ENCODE measurements at places on chromosomes 2 and 18.
A peak's percentile ranks its signal among the peaks of the same experiment; 100 is the strongest.

DNA sequence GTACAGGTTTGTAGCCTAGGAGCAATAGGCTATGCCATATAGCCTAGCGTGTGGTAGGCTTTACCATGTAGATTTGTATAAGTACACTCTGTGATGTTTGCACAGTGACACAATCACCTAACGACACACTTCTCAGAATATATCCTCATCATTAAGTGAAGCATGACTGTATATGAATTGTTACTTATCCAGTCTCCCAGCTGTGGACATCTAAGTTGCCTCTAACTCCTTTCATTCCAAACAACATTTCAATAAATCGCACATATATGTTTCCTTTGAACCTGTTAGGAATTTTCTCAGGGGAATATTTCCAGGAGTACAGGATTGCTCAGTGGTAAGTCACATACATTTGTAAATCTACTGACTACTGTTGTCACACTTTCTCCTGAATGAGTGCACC is 90.0 kb downstream of the ARHGAP15 start:
- no peaks in the 10 kb centered on the region for H3K27me3 ChIP-seq
- H3K27ac ChIP-seq: no peak overlapping the region
- no peak overlapping the region for H3K4me3 ChIP-seq
- H3K36me3 ChIP-seq: no peaks in the 10 kb centered on the region

GRCh38 chr2:122007577-122007976 is 252.1 kb downstream of the TSN start:
- DNase-seq: no peak
- H3K36me3 ChIP-seq: no peaks in the 10 kb centered on the region
- H3K4me3 ChIP-seq: no peak overlapping the region
- H3K4me1 ChIP-seq: no peaks in the 10 kb centered on the region

- H3K36me3 ChIP-seq: no peaks in the 10 kb centered on the region
- no peak for DNase-seq
- no peak overlapping the region for H3K27ac ChIP-seq
- no peaks in the 10 kb centered on the region for H3K4me1 ChIP-seq
- no peak overlapping the region for H3K4me3 ChIP-seq
- H3K27me3 ChIP-seq: peaks cover 10% of the 10 kb centered on the region
These were observed 535.4 kb upstream of the RAB6C start for GRCh38 chr2:129443865-129444739.

DNA sequence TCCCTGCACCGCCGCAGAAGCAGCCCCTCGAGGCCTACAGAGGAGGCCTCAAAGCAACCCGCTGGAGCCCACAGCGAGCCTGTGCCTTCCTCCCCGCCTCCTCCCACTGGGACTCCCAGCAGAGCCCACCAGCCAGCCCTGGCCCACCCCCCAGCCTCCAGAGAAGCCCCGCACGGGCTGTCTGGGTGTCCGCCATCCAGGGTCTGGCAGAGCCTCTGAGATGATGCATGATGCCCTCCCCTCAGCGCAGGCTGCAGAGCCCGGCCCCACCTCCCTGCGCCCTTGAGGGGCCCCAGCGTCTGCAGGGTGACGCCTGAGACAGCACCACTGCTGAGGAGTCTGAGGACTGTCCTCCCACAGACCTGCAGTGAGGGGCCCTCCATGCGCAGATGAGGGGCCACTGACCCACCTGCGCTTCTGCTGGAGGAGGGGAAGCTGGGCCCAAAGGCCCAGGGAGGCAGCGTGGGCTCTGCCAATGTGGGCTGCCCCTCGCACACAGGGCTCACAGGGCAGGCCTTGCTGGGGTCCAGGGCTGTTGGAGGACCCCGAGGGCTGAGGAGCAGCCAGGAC is 31.2 kb downstream of the GPC1 start:
- H3K27me3 ChIP-seq: no peaks in the 10 kb centered on the region
- peaks cover 8% of the 10 kb centered on the region for H3K36me3 ChIP-seq
- no peak overlapping the region for H3K4me3 ChIP-seq
- peak overlapping the region; percentile 66 for H3K27ac ChIP-seq
- peaks cover 17% of the 10 kb centered on the region for H3K4me1 ChIP-seq

GRCh38 chr18:44765456-44765855 is 84.8 kb downstream of the SETBP1 start:
- no peak for DNase-seq
- H3K4me3 ChIP-seq: no peak overlapping the region
- H3K36me3 ChIP-seq: no peaks in the 10 kb centered on the region
- H3K4me1 ChIP-seq: no peaks in the 10 kb centered on the region
- H3K27me3 ChIP-seq: no peaks in the 10 kb centered on the region
- H3K27ac ChIP-seq: peak overlapping the region; percentile 50

DNA sequence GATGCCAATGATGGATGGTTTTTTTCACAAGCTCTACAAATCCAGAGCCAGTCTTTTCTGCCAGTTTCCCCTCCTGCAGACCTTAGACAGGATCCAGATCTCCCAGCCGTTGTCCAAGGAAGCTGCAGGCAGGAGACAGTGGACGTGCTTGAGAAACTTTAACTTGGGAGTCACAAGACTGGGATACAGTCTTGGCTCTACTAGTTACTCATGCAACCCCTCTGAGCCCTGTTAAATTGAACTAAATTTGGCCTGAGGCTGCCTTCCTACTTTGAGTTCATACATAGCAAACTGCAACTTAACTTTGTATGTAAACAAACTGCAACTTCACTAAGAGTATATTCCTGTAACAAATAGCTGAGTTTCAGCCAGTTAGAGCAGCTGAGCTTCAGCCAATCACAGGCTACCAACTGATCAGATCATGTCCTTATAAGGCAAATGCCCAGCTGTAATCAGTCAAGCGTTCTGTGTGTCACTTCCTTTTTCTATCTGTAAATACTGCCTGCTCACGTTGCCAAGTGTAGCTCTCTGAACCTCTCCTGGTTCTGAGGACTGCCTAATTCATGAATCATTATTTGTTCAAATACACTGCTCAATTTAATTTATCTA is 140.9 kb downstream of the CAPN13 start:
- no peaks in the 10 kb centered on the region for H3K36me3 ChIP-seq
- H3K27ac ChIP-seq: peak overlapping the region; percentile 71
- no peak overlapping the region for H3K4me3 ChIP-seq
- no peaks in the 10 kb centered on the region for H3K27me3 ChIP-seq

- no peak overlapping the region for H3K27ac ChIP-seq
- peaks cover 23% of the 10 kb centered on the region for H3K4me1 ChIP-seq
- no peak overlapping the region for H3K4me3 ChIP-seq
- peaks cover 32% of the 10 kb centered on the region for H3K27me3 ChIP-seq
- H3K36me3 ChIP-seq: no peaks in the 10 kb centered on the region
These were observed 2.3 kb downstream of the INHBB start for GRCh38 chr2:120348134-120348736.

DNA sequence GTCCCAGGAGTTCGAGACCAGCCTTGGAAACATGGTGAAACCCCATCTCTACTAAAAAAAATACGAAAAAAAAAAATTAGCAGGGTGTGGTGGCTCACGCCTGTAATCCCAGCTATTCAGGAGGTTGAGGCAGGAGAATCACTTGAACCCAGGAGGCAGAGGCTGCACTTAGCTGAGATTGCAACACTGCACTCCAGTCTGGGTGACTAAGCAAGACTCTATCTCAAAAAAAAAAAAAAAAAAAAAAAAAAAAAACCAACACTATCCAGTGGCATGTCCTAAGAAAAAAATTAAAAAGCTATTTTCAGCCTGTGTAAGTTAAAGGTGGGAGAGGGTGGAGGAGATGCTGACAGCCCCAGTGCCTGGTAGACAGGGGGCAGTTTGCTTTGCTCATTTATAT is 32.2 kb upstream of the REL start:
- no peak overlapping the region for H3K27ac ChIP-seq
- H3K36me3 ChIP-seq: no peaks in the 10 kb centered on the region

DNA sequence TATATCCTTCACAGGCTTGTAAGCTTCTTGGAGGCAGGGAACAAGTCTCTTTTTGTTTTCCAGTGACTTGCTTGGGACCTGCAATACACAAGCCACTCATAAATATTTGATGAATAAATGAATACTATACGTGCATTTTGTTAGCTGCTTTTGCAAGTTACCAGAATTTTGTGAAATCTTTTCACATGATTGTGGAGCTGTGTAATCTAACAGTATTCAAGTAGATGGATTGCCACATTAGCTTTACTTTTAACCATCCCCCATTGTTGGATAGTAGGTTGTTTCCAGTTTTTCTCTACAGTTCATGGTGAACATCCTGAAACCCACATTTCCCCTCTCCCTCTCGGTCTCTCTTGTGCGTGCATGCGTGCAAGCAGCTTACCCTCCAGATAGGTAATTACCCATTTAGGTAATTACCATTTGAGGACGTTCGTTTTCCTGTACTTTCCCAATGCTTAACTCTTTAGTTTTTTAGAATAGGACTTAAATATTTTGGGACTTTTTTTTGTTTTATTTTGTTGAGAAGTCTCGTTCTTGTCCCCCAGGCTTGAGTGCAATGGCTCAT is 12.5 kb downstream of the ZNF407 start:
- H3K27ac ChIP-seq: no peak overlapping the region
- no peaks in the 10 kb centered on the region for H3K4me1 ChIP-seq
- no peaks in the 10 kb centered on the region for H3K27me3 ChIP-seq
- no peak overlapping the region for H3K4me3 ChIP-seq
- no peaks in the 10 kb centered on the region for H3K36me3 ChIP-seq

DNA sequence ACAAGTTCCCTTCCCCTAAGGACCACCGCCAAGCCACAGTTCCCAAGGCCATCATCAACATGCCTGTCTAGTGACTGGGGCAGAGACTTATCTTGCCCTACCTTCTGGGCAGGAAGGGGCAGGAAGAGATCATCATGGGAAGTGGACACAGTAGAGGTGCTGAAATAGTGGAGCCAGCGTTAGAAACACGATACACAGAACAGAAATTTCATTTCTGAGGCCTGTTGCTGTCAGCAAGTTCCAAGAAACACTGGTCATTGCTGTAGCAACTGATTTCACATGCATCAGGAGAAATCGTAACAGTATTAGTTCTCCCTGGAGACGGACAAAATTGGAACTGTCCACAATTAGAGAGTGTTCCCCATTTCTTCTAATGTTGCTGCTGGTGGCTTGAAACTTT is 83.0 kb downstream of the COLEC12 start:
- DNase-seq: no peak
- no peaks in the 10 kb centered on the region for H3K27me3 ChIP-seq
- H3K36me3 ChIP-seq: no peaks in the 10 kb centered on the region
- H3K27ac ChIP-seq: no peak overlapping the region

- H3K27me3 ChIP-seq: no peaks in the 10 kb centered on the region
- H3K4me3 ChIP-seq: no peak overlapping the region
- DNase-seq: no peak
- H3K4me1 ChIP-seq: no peaks in the 10 kb centered on the region
- no peak overlapping the region for H3K27ac ChIP-seq
- no peaks in the 10 kb centered on the region for H3K36me3 ChIP-seq
These were observed 9.9 kb upstream of the YPEL5 start for GRCh38 chr2:30136764-30137444.

DNA sequence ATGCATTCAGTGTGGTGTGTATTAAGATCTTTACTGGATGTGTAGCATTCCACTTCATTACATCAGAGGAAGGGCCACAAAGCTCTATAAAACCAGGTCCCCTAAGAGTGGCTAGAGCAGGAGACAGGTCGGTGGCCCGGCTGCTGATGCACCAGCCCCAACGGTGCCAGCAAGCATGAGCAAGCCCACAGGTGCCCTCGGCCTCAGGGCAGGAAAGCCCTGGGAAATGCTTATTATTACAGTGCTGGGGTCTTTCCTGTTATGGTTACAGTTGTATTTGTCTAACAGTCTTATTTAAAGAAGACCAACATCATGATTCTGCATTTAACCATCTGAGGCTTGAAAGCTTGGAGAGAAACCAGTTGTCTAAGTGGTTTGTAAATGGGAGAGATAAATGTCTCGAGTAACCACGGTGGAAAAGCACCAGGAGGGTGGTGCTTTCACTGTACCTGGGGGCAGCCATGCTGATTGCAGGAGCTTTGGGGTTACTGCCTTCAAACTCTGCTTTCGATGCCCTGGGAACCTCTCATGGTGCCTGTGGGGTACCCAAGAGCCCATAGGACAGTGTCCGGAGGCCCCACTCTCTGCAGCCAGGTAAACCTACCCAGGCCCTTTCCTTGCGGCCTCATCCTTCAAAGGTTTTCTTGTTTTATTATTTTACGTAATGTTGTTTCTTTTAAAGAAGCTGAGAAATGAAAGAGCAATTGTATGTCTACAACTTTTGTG is 133.1 kb downstream of the SH3RF3 start:
- no peak overlapping the region for H3K4me3 ChIP-seq
- no peaks in the 10 kb centered on the region for H3K36me3 ChIP-seq
- no peak for DNase-seq

GRCh38 chr18:22167091-22167470 is 2.3 kb upstream of the GATA6 start:
- H3K27me3 ChIP-seq: no peaks in the 10 kb centered on the region
- no peaks in the 10 kb centered on the region for H3K36me3 ChIP-seq
- peak; percentile 56 for DNase-seq
- H3K4me3 ChIP-seq: peak overlapping the region; percentile 34

DNA sequence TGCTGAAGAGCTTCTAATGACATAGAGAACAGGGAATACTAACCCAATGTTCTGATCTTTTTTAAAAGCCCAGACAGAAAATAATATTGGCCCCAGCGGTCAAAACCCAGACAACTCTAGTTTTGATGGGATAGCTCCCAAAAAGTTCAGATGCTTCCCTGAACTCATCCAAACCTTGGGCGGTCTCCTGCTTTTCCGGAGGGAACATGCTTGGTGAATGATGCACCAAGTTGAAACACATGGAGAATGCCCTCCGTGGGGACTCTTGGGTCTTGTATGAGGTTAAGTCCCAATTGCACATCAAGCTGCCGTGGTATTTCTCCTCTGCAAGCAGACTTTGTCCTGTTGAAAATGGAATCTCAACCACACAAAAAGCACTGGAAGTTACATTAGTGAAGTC is 120.7 kb upstream of the CTAGE1 start:
- DNase-seq: peak; percentile 55
- no peaks in the 10 kb centered on the region for H3K36me3 ChIP-seq
- no peak overlapping the region for H3K27ac ChIP-seq
- no peaks in the 10 kb centered on the region for H3K4me1 ChIP-seq

- no peak for DNase-seq
- no peaks in the 10 kb centered on the region for H3K36me3 ChIP-seq
- peaks cover 14% of the 10 kb centered on the region for H3K4me1 ChIP-seq
- no peak overlapping the region for H3K27ac ChIP-seq
- H3K4me3 ChIP-seq: peak overlapping the region; percentile 81
These were observed 1.5 kb downstream of the EPB41L5 start for GRCh38 chr2:120014226-120014980.

GRCh38 chr18:22503803-22504202 is 86.1 kb upstream of the CTAGE1 start:
- peak; percentile 54 for DNase-seq
- no peaks in the 10 kb centered on the region for H3K36me3 ChIP-seq
- no peaks in the 10 kb centered on the region for H3K27me3 ChIP-seq
- peaks cover 16% of the 10 kb centered on the region for H3K4me1 ChIP-seq

GRCh38 chr2:100962366-100963025 is 39.6 kb upstream of the RPL31 start:
- no peaks in the 10 kb centered on the region for H3K27me3 ChIP-seq
- DNase-seq: no peak
- H3K36me3 ChIP-seq: no peaks in the 10 kb centered on the region

DNA sequence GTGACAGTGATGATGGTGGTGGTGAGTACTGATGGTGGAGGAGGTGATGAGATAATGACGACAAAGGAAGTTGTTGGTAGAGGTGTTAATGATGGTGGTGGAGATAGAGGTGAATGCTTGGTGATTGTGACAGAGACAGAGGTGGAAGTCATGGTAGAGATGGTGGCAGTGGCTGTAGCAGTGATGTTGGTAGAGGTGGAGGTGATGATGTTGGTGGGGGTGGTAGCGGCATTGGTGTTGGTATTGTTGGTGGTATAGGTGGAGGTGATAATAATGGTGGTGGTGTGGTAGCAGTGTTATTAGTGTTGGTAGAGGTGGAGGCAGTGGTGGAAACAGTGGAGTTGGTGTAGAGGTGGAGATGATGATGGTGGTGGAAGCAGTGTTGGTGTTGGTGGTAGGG is 36.4 kb downstream of the LYPD1 start:
- H3K36me3 ChIP-seq: no peaks in the 10 kb centered on the region
- H3K27me3 ChIP-seq: no peaks in the 10 kb centered on the region
- H3K27ac ChIP-seq: no peak overlapping the region
- no peak overlapping the region for H3K4me3 ChIP-seq
- no peak for DNase-seq

All from heart left ventricle (tissue), 16 donors.